ENCODE measurements at places on chromosomes 1 and 21.

- DNase-seq, result peak; percentile 23
Observed at GRCh38 chr1:94783342-94784189, 36.6 kb upstream of the SLC44A3 start.

DNA sequence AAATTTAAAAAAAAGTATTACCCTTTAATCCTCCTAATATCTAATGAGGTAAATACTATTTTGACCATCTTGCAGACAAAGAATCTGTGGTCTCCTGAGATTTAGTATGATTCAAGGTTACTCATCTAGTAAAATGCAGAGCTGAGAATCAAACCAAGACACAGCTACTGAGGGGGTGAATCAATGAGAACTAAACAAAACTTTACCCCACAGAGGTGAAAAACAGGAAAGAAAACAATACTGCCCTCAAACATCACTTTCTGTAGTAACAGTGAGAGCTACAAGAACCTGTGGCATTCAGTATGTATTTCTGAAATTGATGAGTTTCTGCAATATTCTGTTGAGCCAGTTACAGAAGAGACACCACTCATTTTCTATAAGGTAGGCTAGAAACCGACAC, 85.1 kb downstream of the JAK1 start:
- DNase-seq, result no peak

- DNase-seq, result peak; percentile 96
Observed at GRCh38 chr1:244862699-244863490, 1.4 kb downstream of the HNRNPU start.

DNA sequence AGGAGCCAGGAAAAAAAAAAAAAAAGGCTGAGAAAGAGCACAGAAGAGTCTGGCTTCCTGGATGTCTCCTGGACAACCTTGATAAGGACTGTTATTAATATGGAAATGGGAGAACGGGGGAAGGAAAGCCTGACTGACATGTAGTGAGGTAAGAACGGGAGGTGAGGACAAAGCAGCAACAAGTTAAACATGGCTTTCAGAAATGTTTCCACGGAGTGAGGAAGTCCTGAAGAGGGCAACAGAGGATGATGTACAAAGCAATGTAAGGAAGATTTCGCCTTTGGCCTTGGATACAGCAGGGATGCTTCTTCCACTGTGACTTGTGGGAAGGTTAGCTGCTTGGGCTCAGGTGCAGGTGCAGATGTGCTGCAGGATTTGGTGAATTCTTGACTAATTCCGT, 11.9 kb upstream of the NIBAN1 start:
- peak; percentile 22 for DNase-seq

- DNase-seq, result no peak
Observed at GRCh38 chr1:232624546-232625281, 5.2 kb downstream of the SIPA1L2 start.

GRCh38 chr1:45820788-45821187, 17.4 kb downstream of the MAST2 start:
- DNase-seq, result no peak

GRCh38 chr1:202005958-202006357, 4.4 kb upstream of the ELF3 start:
- DNase-seq, result no peak

DNA sequence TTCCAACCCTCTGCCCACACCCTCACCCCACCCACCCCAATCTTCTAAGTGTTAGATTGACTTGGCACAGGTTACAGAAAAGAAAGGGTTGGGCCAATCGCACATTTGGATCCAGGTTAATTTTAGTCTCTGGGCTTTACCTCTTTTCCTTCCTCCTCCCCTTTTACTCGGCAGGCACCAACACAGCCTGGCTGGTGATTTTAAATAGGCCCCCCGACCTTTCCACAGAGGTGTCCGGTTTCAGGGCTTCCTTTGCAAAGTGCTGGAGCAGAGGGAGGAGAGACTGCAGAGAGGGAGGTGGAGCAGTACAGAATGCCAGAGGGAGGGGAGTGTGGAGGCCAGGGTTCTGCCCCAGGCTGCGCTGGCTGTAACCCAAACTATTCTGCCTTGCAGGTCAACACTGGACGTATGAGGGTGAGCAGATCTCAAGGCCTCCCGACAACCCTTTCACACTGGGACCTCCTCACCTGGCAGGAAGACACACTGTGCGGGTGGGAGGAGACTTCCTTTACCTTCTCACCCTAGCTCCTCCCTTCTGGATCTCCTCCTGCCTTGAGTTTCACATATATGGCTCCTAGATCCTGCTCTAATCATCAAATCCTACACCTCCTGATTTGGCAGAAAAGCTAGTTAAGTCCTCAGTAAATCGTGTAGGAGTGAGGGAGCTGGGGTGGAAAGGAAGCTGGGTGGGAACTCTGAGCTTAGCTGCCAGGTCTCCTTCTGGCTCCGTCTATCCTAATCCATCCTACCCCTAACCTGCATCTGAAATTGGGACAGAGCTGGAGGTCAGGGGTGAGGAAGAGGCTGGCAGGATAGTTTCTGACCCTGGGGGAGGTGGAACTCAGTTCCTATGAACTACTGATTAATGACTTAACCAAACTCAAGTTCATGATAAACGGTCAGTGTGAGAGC, 2.4 kb downstream of the CA14 start:
- DNase-seq, result peak; percentile 43

GRCh38 chr1:6674771-6675170, 26.8 kb downstream of the DNAJC11 start:
- no peak for DNase-seq

- peak; percentile 55 for DNase-seq
Observed at GRCh38 chr1:182143825-182144645, 82.5 kb upstream of the ZNF648 start.

GRCh38 chr21:25304611-25305010, 302.7 kb downstream of the MRPL39 start:
- DNase-seq, result no peak

- DNase-seq, result peak; percentile 10
Observed at GRCh38 chr1:84892705-84893618, at the start of gene LPAR3. LPAR3 (minus strand) TSS chr1:84893206; CDS start chr1:84866120, 27,086 bp downstream.

Data from NCI-H1092 treated with DMSO at 0.1 percent for 48 hours (cell line).